NK-92 treated with Interleukin-12 subunit alpha and Interleukin-12 subunit beta, amount 100 ng/mL, for 24 hours (cell line): ENCODE measurements at places on chromosomes 7 and 10.

DNA sequence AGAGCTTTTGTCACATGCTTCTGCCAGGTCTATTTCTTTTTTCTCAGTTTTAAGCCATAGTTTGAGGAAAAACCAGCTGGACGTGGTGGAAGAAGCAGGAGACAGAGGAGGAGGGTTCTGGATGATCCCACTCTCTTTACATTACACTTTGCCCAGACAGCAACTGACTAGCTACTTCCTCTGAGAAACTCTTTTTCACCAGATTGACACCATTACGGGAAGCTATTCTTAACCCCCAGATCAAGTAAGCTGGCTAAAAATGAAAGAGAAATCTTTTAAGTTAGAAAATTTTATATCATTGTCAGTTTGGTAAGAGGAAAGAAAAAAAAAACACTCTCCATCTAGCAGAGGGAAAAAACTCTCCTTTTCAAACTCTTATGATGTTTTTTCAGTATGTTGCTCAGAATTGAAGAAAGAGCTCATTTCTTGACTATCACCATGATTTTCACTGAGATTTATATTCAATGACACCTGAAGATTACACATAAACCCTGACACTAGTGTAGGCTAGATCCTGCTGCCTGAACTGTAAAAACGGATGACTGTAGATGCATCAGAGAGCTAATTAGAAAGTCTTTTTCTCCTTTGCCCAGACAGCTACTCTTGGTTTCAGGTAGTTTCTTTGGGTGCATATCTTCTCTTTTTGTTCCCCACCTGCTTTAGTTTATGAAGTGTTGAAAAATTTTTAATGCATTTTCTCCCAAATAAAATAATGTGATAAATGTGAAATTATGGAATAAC, 203.1 kb downstream of the TFEC start:
- no peak for DNase-seq

GRCh38 chr10:12628964-12629766, 279.8 kb downstream of the CAMK1D start:
- no peak for DNase-seq

DNA sequence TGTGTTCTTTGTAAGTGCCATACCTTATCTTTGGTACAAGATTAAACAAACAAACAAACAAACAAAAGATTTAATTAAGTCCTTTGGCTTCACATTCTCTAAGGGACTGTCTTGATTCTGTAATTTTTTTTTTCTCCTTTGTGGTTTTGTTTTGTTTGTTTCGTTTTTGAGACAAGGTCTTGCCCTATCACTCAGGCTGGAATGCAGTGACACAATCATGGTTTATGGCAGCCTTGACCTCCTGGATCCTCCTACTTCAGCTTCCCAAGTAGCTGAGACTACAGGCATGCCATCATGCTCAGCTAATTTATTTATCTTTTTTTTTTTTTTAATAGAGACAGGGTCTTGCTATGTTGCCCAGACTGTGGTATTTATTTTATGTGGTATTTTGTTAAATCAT, 165.8 kb downstream of the LRRC4 start:
- no peak for DNase-seq

- no peak for DNase-seq
Observed at GRCh38 chr10:31146491-31147209, 115.0 kb upstream of the ZNF438 start.

DNA sequence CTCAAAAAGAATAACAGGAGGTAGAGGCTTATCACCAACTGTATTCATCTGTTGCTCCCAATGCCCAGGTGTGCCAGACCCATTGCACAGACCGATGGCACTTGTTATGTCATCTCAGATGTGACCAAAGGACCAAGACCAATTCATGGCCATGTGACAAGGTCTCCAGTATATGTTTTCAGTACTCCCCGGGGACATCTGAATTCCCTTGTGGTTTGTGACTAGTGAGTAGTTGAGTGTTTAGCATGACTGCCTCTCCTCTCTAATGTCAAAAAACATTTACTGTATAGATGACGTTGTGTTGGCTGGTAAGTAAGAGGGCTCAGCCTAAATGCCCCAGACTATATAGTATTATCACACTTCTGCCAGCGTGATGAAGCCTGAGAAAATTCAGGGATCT, 202.1 kb upstream of the SMIM30 start:
- no peak for DNase-seq

GRCh38 chr7:30034501-30034900, 6.3 kb downstream of the PLEKHA8 start:
- no peak for DNase-seq

DNA sequence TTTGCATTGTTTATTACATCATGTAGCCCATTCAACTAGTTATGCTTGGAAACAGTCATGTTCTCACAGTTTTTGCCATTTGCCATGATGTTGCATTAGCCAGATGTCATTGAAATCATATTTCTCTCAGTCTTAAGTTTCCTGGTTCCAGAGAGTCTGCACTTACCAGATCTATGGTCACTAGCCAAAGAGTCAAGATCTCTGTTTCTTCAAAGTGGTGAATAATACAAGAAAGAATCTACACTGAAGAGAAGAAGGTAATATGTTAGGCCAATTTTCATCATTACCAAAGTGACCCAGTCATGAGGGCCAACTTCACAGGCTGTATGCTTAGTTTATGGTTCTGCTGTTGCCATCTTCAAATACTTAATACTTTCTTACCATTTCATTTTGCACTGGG, 89.0 kb upstream of the PHYHIPL start:
- DNase-seq, result no peak

DNA sequence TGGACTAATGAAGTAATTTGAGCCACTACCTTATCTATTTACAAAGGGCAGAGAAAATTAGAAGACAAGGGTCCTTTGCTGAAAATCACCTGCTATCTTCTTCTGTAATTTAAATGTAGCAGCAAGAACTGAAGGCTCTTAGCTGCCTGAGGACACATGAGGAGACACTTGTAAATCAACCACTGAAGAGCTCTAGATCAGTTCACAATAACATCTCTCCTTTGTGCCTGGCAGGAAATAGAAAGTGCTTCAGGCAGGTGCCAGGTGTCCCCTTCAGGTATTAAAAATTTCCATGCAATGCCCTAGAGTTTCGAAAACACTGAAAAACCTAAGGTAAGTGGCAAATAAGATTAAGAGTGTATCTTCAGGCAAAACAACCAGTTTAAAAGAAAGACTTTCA, 474.6 kb downstream of the GRM8 start:
- no peak for DNase-seq

DNA sequence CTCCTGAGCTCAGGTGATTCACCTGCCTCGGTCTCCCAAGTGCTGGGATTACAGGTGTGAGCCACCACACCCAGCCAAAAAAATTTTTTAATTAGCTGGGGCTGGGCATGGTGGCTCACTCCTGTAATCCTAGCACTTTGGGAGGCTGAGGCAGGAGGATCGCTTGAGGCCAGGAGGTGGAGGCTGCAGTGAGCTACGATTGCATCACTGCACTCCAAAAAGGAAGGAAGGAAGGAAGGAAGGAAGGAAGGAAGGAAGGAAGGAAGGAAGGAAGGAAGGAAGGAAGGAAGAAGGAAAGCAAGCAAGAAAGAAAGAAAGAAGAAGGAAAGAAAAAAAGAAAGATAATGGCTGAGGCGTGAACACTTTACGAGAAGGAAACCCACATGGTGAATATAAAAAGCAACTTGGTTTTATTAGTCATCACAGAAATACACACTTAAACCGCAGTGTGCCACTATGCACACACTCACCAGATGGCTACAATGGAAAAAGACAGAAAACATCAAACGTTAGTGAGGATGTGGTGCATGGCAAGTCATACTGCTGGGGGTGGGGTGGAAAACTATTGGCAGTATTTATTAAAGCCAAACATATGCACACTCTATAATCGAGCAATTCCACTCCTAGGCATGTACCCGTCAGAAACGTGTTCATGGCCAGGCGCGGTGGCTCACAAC, 4.4 kb upstream of the CCL26 start:
- DNase-seq, result peak; percentile 66

DNA sequence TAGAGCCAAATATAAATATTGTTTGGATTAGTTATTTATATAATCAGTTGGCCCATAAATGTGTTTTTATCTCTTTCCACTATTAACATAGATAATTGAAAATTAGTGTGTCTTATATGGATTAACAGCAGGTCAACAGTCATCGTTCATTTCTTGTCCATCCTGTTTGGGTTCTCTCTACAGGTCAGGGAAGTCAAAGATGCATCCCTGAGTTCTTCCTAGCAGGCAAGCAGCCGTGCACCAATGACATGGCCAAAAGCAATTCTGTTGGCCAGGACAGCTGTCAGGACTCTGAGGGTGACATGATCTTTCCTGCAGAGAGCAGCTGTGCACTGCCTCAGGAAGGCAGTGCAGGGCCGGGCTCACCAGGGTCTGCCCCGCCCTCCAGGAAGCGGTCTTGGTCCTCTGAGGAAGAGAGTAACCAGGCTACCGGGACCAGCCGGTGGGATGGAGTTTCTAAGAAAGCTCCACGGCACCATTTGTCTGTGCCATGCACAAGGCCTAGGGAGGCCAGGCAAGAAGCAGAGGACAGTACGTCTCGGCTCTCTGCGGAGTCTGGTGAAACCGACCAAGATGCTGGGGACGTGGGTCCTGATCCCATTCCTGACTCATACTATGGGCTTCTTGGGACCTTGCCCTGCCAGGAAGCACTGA, 15.9 kb downstream of the FBH1 start:
- no peak for DNase-seq

DNA sequence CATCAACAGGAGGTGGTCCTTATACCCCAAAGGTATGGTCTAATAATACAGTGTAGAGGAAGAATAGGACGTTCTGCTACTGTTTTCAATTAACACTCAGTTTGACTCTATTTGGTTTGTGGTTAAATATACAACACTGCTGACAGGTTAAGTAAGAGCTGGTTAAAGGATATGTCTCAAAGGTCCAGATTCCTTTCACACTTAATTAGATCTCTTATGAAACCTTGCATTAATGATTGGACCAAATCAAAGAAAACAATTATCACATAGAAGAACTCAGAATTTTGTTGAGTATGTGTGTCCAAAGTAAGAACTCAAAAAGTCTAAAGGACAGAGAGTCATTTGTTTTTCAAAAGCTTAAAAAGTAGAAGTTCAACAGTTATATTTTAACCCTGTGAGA, 18.0 kb downstream of the MRLN start:
- DNase-seq, result no peak

- DNase-seq, result no peak
Observed at GRCh38 chr10:130742941-130743675, 568.4 kb downstream of the TCERG1L start.
